Kidney epithelial cell (primary cell): ENCODE measurements at places on chromosomes 3 and 15. TPM values are rescaled to one million over a fixed set of nuclear protein-coding genes. Genes with fewer than 3 reads are reported as not detected.

TGM4 gene
- total RNA-seq = not detected in 2 replicates

CCR9 gene
- total RNA-seq = not detected in 2 replicates

CCR8 gene
- not detected in 2 replicates for total RNA-seq

LINGO1 gene
- total RNA-seq = 1.2 and 4.8 TPM in 2 replicates

IL17RC gene
- total RNA-seq = 37.3 and 39.6 TPM in 2 replicates

BDH1 gene
- total RNA-seq = 14.1 and 17.0 TPM in 2 replicates

FBXW12 gene
- 0.46 TPM in 1 of 2 replicates, not detected in the other for total RNA-seq

PCYT1A gene
- total RNA-seq = 58.3 and 62.7 TPM in 2 replicates

PLSCR4 gene
- 1.7 and 3.6 TPM in 2 replicates for total RNA-seq
